ENCODE measurements at places on chromosomes 11 and 22. TPM values are rescaled to one million over a fixed set of nuclear protein-coding genes. Genes with fewer than 3 reads are reported as not detected.

Gene PRMT3
- total RNA-seq: 17.3 TPM

Gene OR51E1
- total RNA-seq: 0.24 TPM

Gene CRYBB3
- not detected for total RNA-seq

Gene FAT3
- total RNA-seq: 0.44 TPM

Gene ZNF280B
- 0.55 TPM for total RNA-seq

Gene BACE1-AS
- 3.6 TPM for total RNA-seq

DNA sequence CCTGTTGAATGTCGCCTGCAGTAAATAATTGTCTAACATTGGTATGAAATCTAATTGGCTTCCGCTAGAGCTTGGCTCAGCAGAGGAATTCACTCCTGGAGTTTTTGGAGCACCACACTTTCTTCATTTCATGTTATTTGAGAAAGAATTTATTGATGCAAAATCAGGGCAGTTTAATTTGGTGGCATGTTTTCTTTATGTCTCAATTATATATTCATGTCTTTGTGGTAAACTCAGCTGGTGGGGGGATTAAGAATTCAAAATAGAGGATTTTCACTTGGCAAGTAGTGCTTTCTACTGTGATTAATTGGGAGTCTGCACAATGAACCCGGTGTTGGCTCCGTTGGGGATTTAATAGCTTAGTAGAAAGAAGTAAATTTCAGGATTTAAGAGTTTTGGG lies 784.4 kb downstream of the NTM start:
- DNase-seq: no peak

DNA sequence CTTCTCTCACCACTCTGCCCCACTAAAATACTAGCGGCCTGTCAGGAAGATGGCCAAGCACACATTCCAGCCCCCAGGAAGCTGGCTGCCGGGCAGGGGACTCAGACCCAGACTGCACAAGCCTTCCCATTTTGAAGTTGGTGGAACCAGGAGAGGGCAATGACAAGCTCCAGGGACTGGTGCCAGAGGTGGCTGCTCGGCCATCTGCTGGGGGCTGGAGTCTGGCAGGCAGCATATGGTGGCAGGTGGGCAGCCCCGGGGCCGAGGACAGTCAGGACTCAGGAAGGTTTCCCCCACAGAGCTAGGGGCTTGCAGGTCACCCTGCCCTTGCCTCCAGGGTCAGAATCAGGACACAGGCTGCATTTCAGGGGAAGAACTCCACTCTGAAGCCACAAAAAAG lies 22.6 kb downstream of the KCNJ5 start:
- DNase-seq: no peak

DNA sequence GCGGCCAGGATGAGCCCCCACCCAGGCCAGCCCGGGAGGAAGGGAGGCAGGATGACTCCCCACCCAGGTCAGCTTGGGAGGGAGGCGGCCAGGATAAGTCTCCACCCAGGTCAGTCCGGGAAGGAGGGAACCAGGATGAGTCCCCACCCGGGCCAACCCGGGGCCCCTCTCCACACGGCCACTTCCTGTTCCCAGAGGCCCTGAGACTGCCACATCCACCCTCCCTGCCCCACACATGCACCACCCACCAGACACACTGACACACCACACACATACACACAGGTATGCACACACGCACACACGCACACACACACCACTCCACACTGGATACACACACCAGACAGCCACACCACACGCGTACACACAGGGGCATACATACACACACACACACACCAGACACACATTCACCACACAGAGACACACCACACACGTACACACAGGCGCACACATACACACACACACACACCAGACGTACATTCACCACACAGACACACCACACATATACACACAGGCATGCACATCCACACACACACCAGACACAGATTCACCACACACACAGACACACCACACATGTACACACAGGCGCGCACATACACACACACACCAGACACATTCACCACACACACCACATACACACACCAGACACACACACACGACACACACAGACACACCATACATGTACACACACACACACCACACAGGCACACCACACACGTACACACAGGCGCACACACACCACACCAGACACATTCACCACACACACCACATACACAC lies 84.9 kb upstream of the PRR5 start:
- no peak for DNase-seq

- no peak for DNase-seq
Observed at GRCh38 chr11:46492532-46492931, 101.0 kb upstream of the CHRM4 start.

GRCh38 chr22:26281941-26282340 lies 112.7 kb downstream of the SEZ6L start:
- no peak for DNase-seq

DNA sequence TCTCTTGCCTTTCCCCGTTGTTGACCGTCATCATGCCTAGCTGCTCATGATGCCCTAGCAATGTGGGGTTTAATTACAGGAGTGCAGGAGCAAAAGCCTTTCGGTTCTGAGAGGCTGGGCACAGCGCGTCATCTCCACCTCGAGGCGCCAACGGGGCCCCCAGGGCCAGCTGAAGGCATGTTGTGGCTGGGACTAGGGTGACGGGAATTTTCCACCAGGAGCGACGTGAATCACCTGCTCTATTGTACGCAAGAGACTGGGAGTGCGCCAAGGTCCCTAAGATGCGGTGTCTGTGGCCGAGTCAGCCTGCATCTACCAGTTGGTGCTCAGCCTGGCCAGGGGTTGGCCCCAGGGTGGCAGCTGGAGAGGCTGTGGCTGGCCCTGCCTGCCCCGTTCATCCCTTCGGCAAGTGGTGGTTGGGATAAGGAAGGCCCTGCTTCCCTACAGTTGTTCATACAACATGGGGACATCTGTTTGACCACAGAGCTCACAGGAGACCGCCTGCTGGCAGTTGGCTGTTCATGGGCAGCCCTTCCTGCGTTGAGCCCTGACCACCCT lies 1175.6 kb downstream of the BRD1 start:
- DNase-seq: no peak

- no peak for DNase-seq
Observed at GRCh38 chr22:25083807-25084200, 115.9 kb upstream of the CRYBB3 start.

GRCh38 chr11:126197277-126197939 lies 14.0 kb downstream of the RPUSD4 start:
- no peak for DNase-seq

- no peak for DNase-seq
Observed at GRCh38 chr11:120511820-120512738, 531 bp downstream of the GRIK4 start.

DNA sequence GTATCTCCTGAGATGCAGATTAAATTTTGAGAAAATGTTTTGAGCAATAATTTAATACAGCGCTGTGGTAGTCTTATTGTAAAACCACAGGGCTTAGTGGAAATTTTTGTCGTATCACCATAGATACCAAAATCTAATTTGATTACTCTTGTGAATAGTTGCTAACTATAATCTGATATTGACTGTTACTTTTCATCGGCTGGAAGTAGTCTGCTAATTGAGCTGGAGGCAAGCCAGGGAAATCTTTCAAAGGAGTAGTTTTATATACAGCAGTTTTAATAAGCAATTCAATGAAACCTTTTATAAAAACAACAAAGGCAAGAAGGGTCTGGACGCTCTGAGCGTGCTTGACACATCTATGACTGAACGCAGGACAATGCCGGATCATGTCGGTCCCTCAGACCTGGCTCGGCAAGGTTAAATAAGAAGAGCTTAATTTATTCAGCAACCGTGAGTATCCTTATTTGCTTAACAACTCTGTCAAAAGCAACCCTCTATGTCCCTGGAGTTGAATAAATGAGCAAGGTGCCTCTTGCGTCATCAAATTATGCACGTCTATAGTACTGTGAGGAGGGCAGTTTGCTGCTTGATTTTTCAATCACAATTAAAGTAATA lies 121.2 kb downstream of the NCAM1 start:
- no peak for DNase-seq

- DNase-seq: no peak
Observed at GRCh38 chr11:20080032-20080685, 80.1 kb downstream of the DBX1 start.

DNA sequence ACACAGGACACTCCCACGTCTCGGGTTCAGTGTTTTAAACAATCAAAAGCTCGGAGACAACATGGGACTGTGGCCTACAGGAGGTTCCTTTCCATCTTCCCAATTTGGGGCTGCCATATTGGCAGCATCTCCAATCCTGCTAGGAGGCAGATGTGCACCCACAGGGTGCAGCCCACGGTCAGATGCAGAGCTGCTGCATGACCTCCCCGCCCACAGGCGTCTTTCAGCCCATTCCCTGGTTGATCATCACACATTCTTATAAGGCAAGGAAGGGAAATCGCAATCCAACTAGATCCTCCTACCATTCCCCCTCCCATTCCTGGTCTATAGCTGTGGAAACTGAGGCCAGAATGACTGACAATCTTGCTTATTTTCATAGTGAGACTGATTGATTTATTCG lies 121.4 kb downstream of the MICAL3 start:
- no peak for DNase-seq

DNA sequence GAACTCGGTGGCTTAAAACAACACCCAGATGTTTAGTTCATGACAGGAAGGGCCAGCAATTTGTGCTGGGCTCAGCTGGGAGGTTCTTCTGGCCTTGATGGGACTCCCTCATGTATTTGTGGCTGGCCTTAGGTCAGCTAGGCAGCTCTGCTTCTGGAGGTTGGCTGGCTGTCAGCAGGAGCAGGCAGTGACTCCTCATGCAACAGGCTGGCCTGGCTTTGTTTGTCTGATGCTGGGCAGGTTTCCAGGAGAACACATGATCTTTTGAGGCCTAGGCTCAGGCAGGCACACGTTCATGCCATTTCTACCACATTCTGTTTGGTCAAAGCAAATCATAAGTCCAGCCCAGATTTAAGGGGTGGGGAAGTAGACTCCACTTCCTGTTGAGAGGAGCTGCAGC lies 571.2 kb downstream of the TBC1D22A start:
- DNase-seq: no peak

DNA sequence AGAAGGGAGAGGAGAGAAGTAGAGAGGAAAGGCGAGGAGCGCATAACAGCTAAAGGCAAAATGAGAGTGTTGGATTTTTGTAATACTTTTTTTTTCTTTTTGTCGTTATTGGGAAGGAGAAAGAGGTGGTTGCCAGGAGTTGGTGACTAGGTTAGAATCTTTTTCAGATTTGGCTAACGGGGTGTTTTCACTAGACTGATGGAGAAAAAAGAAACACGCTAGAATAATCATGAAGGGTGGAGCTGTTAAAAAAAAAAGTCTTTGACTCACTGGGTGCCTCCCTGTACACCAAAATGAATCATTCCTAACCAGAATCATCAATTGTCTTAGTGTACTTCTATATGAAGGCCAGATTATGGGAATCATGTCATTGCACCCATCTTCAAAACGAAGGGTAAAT lies 12.7 kb downstream of the BLID start:
- DNase-seq: no peak
